Pancreas (tissue), 10 donors: ENCODE measurements at places on chromosomes 12 and 14. TPM values are rescaled to one million over a fixed set of nuclear protein-coding genes. Genes with fewer than 3 reads are reported as not detected.

The LTB4R gene
- total RNA-seq: 2.0 TPM

The PAH gene
- 9.9 TPM for total RNA-seq

DNA sequence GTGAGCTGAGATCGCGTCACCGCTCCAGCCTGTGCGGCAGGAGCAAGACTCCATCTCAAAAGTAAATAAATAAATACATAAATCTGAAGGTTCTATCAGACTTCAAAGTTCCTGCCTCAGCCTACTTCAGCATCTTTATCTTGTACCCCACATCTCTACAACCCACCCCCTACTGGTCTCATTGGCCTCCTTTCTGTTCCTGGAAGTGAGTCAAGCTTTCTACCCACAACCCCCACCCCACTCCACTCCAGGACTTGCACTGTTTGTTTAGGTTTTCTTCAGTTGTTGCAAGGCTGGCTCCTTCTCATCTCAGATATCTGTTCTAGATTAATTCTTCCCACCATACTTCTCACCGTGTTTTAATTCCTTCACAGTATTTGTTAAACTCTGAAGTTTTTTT, 714 bp upstream of the PSMC6 start:
- DNase-seq: no peak

GRCh38 chr12:93645702-93646101, 31.5 kb upstream of the CRADD start:
- DNase-seq: no peak

GRCh38 chr12:109597414-109597794, 23.8 kb downstream of the MVK start:
- no peak for DNase-seq

DNA sequence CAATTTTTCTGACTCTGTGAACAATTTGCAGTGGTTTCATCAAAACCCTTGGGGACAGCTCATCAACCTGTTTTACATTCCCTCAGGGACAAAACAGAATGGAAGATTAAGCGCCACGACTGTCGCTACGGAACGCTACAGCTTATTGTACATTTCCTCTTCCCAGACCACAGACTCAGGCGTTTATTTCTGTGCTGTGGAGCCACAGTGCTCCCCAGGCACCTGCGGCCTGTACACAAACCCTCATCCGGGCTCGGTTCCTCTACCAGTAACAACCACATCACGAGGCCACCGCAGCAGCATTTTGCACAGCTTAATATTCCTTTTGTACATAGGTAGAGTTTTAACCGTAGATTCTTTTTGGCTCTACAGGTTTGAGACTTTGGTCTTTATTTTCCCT, 397.4 kb upstream of the OR4E1 start:
- no peak for DNase-seq

DNA sequence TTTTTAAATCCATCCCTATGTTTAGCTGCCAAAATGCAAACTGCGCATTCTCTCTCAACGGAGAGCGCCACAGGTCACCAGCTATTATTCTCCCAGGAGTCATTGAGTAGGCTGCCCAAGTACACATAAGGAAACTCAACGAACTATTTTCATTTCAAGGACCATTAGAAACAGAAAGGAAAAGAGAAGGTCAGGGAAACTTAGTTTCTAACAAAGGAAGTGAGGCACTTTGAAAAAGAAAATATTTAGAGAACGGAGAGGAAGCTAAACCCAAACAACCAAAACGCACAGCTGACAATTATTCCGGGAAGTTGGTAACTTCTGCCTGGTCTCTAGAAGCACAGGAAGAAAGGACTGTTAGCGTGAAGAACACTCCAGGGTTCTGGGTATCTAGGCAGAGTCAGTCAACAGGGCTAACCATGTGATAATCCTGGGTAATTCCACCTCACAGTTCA, 23.5 kb downstream of the GPHB5 start:
- DNase-seq: no peak

- DNase-seq: no peak
These were observed 236.1 kb upstream of the NPAS3 start for GRCh38 chr14:32702562-32702961.
